GM13977 (cell line): ENCODE measurements at places on chromosomes 5 and 9.

DNA sequence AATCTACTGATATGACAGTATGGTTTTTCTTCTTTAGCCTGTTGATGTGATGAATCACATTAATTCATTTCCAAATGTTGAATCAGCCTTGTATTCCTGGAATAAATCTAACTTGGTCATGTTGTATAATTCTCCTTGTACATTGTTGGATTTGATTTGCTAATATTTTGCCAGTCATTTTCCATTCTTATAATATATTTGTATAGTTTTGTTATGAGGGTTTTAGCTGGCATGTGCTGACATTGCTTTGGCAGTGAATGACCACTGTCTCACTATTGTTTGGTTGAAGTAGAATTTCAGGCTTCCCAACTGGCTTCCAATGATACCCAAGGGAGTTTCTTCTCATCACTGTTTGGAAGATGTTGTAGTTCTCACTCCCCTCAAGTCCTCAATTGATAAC is 983.0 kb upstream of the PTPRD start:
- DNase-seq, result no peak

GRCh38 chr5:179872055-179872827 is 13.6 kb upstream of the MRNIP start:
- no peak for DNase-seq

DNA sequence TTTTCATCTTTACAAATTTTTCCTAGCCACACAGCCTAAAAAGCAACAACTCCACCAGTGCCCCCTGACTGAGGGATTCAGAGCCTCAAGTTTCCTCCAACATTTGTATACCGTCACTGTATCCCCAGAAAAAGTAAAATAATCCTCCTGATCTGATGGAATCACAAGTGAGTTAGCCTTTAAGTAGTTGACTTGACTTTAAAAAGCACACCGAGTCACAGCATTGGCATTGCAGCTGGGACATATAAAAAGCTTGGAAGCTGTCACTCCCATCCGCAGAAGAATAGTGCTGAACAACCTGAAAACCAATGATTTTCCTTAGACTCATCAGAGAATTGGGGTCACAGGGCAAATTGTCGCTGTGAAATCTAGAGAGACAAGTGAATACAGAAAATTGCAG is 41.6 kb upstream of the FBN2 start:
- DNase-seq, result no peak

DNA sequence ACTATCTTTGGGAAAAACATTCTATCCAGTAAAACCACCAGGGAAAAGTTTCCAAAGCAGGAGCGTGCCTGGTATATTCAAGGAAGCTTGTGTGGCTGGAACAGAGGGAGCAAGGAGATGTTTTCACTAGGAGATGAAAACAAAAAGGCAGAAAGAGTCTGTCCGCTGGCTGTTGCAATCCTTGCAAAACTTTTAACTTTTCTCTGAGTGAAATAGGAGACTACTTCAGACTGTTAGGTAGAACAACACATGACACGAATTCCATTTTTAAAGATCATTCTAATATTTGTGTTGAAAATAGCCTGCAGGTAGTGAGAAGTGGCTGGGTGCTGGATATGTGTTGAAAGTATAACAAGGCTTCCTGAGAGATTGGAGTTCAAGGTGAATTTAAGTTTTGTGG is 69.5 kb downstream of the PRR16 start:
- DNase-seq, result no peak

GRCh38 chr5:176360894-176361436 is 599 bp downstream of the KIAA1191 start:
- DNase-seq, result no peak

- DNase-seq, result no peak
Measured at GRCh38 chr9:36840898-36841536, 193.1 kb downstream of the PAX5 start.

- no peak for DNase-seq
Measured at GRCh38 chr5:103108086-103108485, 11.9 kb downstream of the GIN1 start.

DNA sequence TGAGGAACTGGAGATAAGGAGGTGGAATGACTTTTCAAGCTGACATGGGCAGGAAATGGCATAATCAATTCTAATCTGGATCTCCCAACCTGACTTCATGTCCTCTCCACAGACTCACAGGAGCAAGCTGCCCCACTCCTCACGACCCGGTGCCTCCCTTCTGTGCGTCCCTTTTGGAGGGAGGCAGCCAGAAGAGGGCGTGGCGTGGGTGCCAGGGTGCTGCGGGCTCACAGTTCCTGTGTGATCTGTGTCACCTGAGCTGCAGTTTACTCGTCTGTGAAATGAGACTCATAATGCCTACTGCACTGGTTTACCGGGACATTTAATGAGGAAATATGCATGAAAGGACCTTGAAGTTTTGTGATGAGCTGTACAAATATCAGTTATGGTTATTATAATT is 207.4 kb downstream of the DAB2IP start:
- no peak for DNase-seq

GRCh38 chr5:4643190-4643589 is 496.9 kb upstream of the ADAMTS16 start:
- no peak for DNase-seq

DNA sequence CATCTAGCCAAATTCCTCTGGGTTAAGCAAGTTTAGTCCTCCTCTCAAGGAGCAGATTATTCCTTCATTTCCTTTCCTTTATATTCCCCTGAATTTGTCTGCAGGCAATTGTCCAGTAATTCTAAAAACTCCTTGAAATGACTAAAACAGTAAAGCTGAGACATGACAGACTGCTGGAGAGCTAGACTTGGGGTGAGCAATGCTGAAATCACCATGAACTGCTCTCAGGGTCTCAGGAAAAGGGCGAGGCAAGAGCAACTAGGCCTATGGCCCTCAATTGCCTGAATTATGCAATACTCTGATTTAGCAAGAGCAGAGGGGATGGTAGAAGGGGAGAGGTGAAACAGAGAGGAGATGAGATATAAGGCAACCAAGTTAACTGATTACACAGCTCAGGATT is 172.9 kb upstream of the NREP start:
- no peak for DNase-seq

GRCh38 chr5:170266570-170267381 is 30.8 kb downstream of the LCP2 start:
- no peak for DNase-seq

- no peak for DNase-seq
Measured at GRCh38 chr5:178605788-178606187, 15.6 kb upstream of the COL23A1 start.

- DNase-seq, result no peak
Measured at GRCh38 chr5:79932510-79933504, 58.3 kb downstream of the MTX3 start.

GRCh38 chr5:87966213-87966612 is 302.4 kb downstream of the TMEM161B start:
- no peak for DNase-seq

- peak; percentile 72 for DNase-seq
Measured at GRCh38 chr5:154072414-154073171, 33.8 kb downstream of the MFAP3 start.

GRCh38 chr5:132411304-132412013 is 41.9 kb downstream of the SLC22A5 start:
- no peak for DNase-seq

- DNase-seq, result no peak
Measured at GRCh38 chr5:73858776-73859175, 232.8 kb downstream of the ARHGEF28 start.

DNA sequence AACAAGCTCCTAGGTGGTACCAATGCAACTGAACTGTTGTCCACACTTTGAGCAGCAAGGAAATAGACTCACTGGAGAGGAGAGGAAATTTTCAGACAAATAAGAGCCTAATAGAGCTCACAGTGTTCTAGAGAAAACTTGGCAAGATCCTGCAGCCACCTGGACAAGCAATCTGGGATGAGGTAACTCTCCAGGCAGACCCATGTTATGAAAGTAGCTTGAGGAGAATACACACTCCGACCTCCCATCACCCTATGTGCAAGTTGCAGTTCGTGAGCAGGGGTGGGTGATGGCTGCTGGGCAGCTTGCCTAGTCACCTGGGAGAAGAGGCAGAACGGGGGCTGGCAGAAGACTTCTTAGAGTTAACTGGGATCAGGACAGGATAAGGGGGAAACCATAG is 102.2 kb downstream of the KLF4 start:
- DNase-seq, result no peak

- no peak for DNase-seq
Measured at GRCh38 chr9:109121232-109121796, 1.6 kb upstream of the TMEM245 start.

- no peak for DNase-seq
Measured at GRCh38 chr5:79242242-79243039, 6.5 kb downstream of the JMY start.

- no peak for DNase-seq
Measured at GRCh38 chr5:6434731-6435130, 13.9 kb upstream of the UBE2QL1 start.

DNA sequence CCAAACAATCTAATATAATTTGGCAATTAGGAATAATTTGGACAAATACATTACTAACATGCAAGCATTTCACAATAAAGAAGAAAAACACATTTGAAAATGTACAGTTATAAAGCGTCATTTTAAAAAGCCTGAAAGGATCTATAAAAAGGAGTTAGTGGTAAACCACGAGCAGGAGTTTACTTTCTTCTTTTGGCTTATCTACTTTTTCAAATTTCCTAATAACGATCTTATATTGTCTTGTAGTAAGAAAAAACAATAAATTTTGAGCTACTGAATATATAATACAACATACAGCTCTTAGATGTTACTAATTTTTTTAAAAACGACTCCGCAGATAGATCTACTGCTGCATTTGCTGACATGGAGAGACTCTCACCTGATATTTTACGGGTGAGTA is 79.9 kb downstream of the SMIM23 start:
- DNase-seq, result no peak

- DNase-seq, result no peak
Measured at GRCh38 chr5:160161626-160162025, 42.4 kb upstream of the PWWP2A start.

GRCh38 chr5:89055015-89055694 is 172.2 kb upstream of the MEF2C start:
- DNase-seq, result no peak

DNA sequence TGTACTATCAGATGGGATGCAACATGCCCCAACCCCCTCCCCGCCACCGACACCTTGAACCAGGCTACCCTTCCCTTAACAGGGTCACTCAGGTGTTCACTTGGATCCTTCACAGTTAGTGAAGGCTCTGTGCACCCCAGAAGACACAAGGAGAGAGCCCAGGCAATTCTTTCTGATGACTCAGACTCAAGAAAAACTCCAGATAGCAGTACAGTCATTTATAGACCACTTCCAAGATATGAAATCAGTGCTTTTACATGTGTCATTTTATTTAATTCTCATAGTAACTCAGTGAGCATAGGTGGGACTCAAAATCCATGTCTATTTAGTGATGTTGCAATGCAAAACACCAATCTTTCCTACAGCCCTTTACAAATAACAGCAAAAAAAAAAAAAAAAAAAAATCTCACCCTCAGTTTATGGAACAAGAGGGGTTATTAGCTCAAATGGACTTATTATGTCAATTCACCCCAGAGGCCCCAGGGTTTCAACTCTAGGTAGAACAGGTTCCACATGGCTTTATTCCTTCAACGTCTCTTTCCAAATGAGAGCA is 71.9 kb downstream of the FOXD1 start:
- no peak for DNase-seq

DNA sequence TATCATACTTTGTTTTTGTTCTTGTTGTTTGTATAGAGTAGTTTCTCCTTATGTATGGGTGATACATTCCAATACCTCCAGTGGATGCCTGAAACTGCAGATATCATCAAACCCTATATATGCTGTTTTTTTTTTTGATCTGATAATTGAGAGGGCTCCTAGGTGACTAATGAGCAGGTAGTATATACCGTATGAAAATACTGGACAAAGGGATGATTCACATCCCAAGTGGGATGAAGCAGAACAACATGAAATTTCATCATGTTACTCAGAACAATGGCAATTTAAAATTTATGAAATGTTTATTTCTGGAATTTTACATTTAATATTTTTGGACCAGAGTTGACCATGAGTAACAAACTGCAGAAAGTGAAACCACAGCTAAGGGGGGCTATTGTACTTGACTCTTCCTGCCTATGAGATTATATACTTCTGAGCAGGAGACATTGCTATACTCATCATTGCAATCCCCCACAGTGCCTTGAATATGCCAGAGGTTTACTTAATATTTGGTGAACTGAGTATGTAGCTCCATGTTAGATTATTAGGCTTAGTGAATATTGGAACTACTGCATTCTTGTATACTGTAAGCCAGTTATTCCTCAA is 258.7 kb upstream of the FBXL7 start:
- DNase-seq, result no peak

- DNase-seq, result no peak
Measured at GRCh38 chr5:175731756-175732465, 74.0 kb downstream of the HRH2 start.

DNA sequence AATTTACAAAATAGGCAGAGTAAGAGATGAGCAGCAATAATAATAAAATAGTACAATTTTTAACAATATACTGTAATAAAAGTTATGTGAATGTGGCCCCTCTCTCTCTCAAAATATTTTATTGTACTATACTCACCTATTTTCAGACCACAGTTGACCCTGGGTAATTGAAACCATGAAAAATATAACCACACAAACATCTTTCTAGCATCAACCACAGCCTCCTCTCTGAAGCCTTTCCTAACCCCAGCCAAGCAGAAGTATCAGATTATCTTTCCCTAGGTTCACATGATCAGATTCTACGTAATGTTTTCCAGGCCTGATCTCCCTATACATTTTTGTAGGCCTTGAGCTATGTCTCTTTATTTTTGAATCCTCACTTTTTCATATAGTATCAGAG is 35.2 kb downstream of the DNAH5 start:
- DNase-seq, result no peak

GRCh38 chr5:143083006-143083405 is 312.8 kb downstream of the ARHGAP26 start:
- no peak for DNase-seq

DNA sequence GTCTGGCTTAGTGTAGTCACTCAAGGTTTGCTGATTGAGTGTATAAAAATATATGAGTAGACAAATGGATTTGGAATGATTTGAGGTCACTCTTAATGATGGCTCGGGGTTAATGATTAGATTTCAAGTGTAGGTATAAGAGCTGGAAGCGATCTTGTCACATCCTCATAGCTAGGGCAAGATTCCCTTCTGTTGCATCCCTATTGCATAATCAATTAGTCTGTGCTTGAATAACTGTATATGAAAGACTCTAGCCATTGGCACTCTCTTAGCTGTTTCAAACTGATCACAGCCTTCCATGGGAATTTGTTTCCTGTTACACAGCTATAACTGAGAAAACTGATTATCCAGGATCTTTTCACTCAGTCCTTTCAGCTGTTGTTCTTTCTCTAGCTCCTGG is 811.6 kb downstream of the TLE4 start:
- no peak for DNase-seq

- DNase-seq, result no peak
Measured at GRCh38 chr5:174413567-174414314, 310.6 kb upstream of the MSX2 start.

- DNase-seq, result no peak
Measured at GRCh38 chr5:84253946-84254345, 130.7 kb downstream of the EDIL3 start.

GRCh38 chr5:24167806-24168205 is 477.0 kb downstream of the CDH10 start:
- DNase-seq, result no peak
